Left ventricle myocardium inferior (tissue), 1 donor: ENCODE measurements at places on chromosomes 1 and 21. TPM values are rescaled to one million over a fixed set of nuclear protein-coding genes. Genes with fewer than 3 reads are reported as not detected.

GRCh38 chr1:60705026-60705425 is 377.3 kb upstream of the NFIA start:
- no peak for DNase-seq

DNA sequence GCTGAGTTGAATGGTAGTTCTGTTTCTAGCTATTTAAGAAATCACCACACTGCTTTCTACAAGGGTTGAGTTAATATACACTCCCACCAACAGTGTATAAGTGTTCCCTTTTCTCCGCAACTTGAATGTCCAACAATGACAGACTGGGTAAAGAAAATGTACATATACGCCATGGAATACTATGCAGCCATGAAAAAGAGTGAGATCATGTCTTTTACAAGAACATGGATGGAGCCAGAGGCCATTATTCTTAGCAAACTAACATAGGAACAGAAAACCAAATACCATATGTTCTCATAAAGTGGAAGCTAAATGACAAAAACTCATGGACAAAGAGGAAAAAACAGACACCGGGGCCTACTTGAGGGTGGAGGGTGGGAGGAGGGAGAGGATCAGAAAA is 14.8 kb upstream of the TTLL7 start:
- DNase-seq = no peak

- DNase-seq = peak; percentile 79
These were observed 59.9 kb downstream of the WNT9A start for GRCh38 chr1:227887697-227888403.

- DNase-seq = no peak
These were observed 1.6 kb upstream of the LAMC1 start for GRCh38 chr1:183021405-183022201.

DNA sequence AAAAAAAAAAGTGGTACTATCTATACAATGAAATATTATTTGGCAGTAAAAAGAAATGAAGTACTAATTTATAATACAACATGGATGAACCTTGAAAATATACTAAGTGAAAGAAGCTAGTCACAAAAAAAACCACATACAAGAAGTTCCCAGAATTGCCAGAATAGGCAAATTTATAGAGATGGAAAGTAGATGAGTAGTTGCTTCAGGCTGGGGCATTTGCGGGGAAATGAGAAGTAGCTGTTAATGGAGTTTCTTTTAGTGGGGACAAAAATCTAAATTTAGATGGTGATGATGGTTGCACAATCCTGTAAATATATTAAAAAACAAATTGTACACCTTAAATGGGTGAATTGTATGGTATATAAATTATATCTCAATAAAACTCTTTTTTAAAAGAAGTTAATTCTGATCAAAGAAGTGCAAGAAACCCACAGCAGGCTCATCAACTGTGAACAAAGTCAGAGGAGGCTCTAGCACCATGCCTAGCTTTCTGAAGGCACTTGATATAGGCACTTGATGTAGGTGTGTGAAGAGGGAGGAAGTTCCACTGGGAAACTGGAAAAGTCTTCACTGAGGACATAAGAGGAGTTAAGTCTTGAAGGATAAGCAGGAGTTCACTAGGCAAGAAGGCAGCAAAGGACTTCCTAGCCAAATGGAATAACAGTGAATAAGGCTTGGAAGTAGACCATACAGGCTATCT is 52.5 kb downstream of the DMAP1 start:
- DNase-seq = no peak

DNA sequence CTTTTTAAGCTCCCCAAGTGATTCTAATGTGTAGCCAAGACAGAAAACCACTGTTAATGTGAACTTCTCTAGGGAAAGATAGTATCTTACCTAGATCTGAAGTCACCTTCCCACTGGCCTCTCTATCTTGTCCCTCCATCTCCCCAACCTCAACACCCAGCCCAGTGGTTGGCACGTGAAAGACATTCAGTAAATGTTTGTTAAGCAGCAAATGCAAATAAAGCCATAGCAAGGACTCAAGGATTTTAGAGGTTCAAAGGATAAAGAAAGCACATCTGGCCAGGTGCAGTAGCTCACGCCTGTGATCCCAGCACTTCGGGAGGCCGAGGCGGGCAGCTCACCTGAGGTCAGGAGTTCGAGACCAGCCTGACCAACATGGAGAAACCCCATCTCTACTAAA is 9.8 kb downstream of the CLCC1 start:
- no peak for DNase-seq

DNA sequence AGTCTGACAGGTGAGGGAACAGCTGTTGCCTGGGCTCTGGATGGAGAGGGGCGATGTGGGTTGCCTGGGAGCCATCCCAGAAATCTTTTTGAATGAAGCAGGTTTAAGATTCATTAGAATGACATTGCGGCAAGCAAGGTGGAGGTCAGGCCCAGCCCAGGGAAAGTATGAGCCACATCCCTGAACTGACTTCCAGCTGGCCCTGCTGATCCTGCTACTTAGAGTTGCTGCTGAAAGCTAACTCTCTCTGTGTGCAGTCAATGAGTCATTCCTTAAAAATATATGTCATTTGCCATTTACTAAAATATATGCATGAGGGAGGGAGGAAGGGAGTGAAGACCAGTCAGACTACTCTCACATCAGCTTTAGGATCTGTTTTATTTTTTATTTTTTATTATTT is 54.3 kb upstream of the RAB3GAP2 start:
- no peak for DNase-seq

DNA sequence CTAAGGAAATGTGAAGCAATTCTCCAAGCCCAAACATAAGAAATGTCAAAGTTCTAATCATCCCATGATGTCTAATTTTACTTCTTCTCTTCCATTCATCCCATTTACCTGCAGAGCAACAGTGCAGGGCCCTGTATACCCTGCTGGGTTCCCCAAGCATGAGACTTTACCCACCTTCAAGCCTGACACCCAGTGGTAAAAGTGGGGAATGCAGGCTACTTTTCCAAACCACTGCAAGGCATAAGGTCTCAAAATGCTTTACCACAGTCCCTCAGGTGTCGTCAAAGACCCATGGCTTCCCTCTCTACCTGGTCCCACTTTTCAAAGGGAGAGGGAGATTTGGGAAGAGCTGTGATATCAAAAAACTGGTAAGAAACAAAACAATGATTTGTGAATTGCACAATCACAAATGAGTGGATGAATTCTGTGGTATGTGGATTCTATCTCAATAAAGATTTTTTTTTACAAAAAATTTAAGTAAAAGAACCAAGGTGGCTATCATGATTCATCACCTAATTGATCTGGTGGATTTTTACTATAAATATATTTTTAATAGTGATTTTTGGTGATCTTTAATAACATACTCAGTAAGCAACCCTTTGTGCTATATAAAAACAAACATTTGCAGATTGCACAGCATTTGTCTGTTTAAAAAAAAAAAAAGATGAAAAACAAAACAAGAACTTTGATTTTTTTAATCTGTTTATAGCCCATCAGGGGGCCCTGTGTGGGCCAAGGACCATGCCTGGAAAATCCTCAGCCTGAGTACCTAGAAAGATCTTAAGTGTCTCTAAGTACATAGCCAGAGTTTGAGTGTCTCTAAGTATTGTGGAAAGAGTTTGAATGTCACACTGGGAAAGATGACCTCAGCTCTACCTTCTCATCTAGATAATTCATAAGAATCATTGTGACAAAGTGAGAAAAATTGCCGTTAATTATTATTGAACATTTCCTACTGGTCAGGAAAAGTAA is 73.1 kb upstream of the GJB5 start:
- DNase-seq = no peak

DNA sequence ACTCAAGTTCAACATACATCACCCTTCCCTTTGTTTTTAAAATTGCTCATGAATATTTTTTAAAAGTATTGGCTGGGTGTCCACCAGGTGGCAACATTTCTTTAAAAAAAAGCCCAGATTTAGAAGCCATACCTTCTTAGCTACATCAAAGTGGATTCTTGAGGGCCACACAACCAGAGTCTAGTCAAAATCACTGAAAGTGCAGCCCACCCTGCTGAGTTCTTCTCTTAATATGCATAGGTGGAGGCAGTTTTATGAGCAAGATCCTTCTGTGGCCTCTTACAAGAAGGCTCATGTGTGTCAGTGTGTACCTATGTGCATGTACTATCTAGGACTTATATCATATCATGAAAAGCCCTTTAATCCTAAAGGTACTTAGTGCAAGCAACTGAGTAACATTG is 16.9 kb upstream of the GNG12 start:
- no peak for DNase-seq

GRCh38 chr1:31760471-31761470 is 3.4 kb downstream of the ADGRB2 start:
- DNase-seq = peak; percentile 51

The GPR61 gene
- 0.08 TPM for total RNA-seq

GRCh38 chr1:93689521-93690223 is 8.0 kb upstream of the BCAR3 start:
- no peak for DNase-seq

GRCh38 chr1:75986478-75986877 is 54.3 kb upstream of the ASB17 start:
- DNase-seq = no peak

The ORC1 gene
- total RNA-seq = 0.11 TPM

- DNase-seq = no peak
These were observed 50.8 kb downstream of the PTBP2 start for GRCh38 chr1:96772349-96772748.

DNA sequence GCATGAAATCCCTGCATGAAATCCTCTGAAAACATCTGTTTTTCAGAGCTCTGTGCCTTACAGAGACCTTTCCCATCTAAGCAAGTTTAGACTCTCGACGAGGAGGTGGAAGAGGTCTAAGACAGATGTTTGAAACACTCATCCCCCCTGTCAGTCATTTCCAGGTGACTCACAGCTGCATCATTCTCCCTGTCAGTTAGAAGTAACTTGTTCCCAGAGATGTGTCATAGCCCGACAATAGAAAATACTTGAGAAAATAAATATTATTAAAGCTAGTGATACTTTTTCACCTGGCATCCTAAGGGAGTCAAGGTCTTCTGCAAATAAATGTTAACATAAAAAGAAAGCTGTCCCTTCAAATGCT is 41.6 kb upstream of the SEC16B start:
- no peak for DNase-seq

The TSEN15 gene
- 29.4 TPM for total RNA-seq

DNA sequence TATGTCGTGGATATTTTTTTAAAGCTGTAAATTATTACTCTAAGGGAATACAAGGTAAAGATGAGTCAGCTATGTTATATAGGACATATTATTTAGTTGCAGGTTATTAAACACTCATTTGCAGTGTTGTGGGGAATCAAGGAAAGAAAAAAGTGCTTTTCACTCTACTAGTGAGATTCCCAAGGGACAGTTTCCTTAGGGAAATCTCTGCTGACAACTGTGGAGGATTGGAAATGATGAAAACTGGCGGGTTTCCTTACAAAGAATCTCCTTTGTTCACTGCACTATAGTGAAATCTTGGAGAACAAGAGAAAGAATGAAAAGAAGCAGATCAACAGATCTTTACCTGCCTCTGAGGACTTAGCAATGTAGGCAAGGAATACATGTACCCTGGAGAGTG is 24.5 kb upstream of the TRIM45 start:
- DNase-seq = no peak

- DNase-seq = no peak
These were observed 193.5 kb upstream of the SAMSN1 start for GRCh38 chr21:14739590-14739989.

DNA sequence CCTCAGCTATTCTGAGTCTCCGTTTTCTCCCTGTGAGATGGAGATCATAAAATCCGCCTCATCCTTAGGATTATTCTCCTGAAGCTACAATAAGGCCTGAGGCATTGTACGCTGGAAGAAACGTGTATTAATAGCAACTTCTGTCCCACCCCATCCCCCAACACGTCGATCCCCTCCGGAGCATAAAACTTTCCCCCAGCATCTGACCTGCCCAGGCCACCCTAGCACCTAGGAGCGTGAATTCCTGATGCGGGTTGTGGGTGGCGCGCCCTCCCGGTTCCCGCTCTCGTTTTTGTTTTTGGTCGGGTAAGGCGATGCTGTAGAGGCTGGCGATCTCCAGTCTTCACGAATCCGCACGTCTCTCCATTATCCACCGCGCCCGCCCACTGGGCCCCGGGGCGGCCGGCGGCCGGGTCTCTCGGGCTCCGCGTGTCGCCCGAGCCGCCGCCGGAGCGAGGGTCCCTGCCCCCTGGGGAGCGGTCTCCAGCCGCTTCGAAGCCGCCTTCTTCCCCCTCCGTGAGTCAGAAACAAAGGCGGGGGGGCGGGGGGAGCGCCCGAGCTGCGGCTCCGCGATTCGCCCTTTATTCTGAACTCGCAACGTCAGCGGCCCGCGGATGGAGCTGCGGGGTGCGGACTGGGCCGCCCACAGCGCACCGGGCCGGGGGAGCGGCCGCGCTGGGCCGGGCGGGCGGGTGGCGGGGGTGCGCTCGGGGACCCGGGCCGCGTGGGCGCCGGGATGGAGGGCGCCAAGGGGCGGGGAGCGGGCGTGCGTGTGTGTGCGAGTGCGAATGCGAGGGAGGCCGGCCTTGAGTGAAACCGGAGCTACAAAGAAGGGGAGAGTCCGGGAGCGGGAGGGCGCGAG is at the start of gene PLEKHO1:
Gene PLEKHO1, plus strand, starts transcription at position 646 of the 862 bp plus-strand sequence. CDS start 342 bp downstream, outside the sequence.
- peak; percentile 91 for DNase-seq
